Uterine smooth muscle cell (primary cell): ENCODE measurements at places on chromosomes 16 and 17. TPM values are rescaled to one million over a fixed set of nuclear protein-coding genes. Genes with fewer than 3 reads are reported as not detected.

The RMI2 gene
- 6.1 and 19.4 TPM in 2 replicates for total RNA-seq

The CTRB2 gene
- total RNA-seq, result not detected in 2 replicates

The GNG13 gene
- total RNA-seq, result not detected in 2 replicates

The TMEM220 gene
- 2.5 and 3.4 TPM in 2 replicates for total RNA-seq

The ACSM2A gene
- total RNA-seq, result not detected in 2 replicates

The TAC4 gene
- total RNA-seq, result not detected in 2 replicates

The IRX5 gene
- not detected in 2 replicates for total RNA-seq

The NUPR1 gene
- total RNA-seq, result 12.1 and 30.9 TPM in 2 replicates

The TSPAN10 gene
- 1.3 and 4.0 TPM in 2 replicates for total RNA-seq

The GAST gene
- total RNA-seq, result not detected in 2 replicates

The P2RX1 gene
- total RNA-seq, result under 0.01 and 0.25 TPM in 2 replicates

The MT4 gene
- total RNA-seq, result not detected in 2 replicates

The IRX6 gene
- not detected in 2 replicates for total RNA-seq

The KRT17 gene
- total RNA-seq, result 1.00 and 1.5 TPM in 2 replicates

The PRAC2 gene
- total RNA-seq, result not detected in 2 replicates

The KCNG4 gene
- total RNA-seq, result not detected in 2 replicates

The CACNA1H gene
- total RNA-seq, result 22.6 and 57.2 TPM in 2 replicates

The DOC2A gene
- total RNA-seq, result 0.22 and 0.62 TPM in 2 replicates

The KRT26 gene
- total RNA-seq, result not detected in 2 replicates

The MYH1 gene
- under 0.01 TPM in 1 of 2 replicates, not detected in the other for total RNA-seq

The LCAT gene
- total RNA-seq, result 4.1 and 7.5 TPM in 2 replicates

The ITGA2B gene
- total RNA-seq, result 0.22 and 1.7 TPM in 2 replicates
